T-helper 9 cell (primary cell): ENCODE measurements at places on chromosomes 16 and 17.

GRCh38 chr16:65323655-65324237, 201.9 kb upstream of the CDH11 start:
- DNase-seq, result no peak

GRCh38 chr16:86757704-86758040, 179.3 kb downstream of the FOXL1 start:
- DNase-seq, result no peak

- no peak for DNase-seq
Measured at GRCh38 chr17:67289181-67289876, 44.3 kb upstream of the HELZ start.

DNA sequence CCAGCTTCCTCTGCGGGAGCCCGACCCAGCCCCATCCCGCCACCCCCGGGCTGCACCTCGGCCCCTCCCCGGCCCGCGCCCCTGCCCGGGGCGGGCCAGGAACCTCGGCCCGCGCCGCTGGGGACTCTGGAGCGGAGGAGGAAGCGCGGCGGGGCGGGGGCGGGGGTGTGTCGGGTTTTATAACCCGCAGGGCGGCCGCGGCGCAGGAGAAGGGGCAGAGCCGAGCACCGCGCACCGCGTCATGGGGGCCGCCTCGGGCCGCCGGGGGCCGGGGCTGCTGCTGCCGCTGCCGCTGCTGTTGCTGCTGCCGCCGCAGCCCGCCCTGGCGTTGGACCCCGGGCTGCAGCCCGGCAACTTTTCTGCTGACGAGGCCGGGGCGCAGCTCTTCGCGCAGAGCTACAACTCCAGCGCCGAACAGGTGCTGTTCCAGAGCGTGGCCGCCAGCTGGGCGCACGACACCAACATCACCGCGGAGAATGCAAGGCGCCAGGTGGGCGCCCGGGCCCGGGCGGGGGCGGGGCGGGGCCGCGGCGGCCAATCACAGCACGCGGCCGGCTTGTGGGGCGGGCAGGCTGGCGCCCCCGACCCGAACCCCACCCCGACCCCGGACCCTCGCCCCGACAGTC, at the start of gene ACE:
Gene ACE (plus strand): TSS at position 208 of the 626 bp plus-strand sequence. CDS start 34 bp downstream, at position 242.
- peak; percentile 37 for DNase-seq

DNA sequence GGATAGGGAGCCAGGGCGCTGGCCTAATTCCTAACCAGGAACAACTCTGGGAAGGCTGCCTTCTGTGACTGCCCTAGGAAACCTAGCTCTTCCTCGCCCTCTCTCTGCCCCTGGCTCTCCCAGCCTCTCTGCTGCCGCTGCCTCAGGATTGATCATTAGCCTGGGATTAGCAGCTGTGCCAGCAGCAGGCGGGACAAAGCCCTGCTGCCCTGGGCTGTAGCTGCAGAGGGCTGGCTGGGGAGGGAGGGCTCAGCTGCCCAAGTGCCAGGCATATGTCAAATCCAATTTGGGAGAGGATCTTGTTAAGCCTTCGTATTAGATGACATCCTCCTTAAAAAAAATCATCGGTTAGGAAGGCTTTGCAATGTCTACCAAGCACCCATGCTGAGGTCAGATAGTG, 144.8 kb upstream of the CCL2 start:
- DNase-seq, result no peak

DNA sequence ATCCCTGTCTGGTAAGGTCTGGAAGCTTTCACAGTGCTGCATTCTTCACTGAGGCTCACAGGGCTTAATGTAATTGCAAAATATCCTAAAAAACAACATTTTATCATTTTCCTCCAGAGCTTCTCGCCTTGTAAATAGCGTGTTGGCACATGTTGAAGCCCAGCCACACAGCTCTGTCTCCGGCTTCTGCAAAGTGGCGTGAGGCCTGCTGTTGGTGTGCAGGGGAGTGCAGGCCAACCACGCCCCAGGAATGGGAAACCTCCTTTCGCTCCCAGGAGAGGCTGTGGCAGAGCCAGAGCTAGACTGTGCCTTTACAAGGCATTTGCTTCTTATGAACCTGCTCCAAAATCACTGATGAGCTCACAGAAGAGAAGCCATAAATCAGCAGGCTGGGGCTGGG, 248.2 kb upstream of the MAF start:
- DNase-seq, result no peak

DNA sequence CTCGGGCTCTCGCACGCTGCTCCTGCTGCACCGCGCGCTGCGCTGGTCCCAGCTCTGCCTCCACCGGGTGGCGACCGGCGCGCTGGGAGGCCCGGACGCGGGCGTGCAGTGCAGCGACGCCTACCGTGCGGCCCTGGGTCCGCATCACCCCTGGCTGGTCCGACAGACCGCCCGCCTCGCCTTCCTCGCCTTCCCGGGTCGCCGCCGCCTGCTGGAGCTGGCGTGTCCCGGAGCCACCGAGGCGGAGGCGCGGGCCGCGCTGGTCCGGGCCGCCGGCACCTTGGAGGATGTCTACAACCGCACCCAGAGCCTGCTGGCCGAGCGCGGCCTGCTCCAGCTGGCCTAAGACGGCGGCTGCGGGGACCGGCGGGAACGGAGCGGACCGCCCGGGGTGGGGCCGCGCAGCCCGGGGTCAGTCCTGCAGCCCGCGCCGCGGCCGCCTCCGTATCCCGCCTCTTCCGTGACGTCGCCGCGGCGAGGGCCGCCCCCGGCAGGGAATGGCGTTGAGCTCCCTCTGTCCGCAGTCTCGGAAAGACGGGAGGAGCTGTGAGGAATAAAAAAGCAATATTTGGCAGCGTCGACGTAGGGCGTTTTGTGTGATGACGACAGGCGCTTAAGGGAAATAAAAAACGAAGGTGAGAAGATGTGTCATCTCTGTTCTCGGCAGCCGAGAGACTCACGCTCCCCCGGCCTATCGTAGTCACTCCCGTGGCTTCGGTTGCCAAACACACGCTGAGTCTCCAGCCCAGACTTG, 1.4 kb downstream of the GLTPD2 start:
- DNase-seq, result peak; percentile 68

GRCh38 chr16:3192476-3193019, 4.5 kb downstream of the OR1F1 start:
- DNase-seq, result no peak

- DNase-seq, result no peak
Measured at GRCh38 chr17:72033334-72033733, 87.5 kb upstream of the SOX9 start.

DNA sequence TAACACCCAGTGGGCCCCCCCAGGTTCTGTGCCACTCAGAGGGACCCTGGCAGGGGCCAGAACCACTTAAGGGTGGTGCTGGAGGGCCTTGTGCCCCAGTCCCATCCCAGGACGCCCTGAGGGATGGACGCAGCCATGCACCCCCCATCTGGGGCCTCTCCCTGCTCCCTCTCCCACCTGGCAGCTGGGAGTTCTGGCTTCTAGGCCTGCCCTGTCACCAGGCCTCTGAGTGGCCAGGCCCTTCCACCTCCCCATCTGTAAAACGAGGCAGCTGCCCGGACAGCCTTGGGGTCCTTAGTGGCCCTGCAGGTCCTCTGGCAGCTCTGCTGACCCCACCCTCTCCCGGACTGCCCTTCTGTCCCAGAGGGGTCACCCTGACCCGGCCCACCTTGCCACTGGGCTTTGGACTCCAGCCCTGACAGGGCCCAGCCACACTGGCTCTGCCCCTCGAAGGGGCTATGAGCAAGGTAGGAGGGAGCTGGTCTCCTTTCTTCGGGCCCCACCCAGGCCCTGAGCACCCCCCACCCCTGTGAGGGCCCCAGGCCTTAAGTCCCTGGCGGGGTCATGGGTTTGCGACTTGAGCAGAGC, 12.3 kb downstream of the PAM16 start:
- no peak for DNase-seq

GRCh38 chr16:10552998-10553491, 27.4 kb downstream of the EMP2 start:
- peak; percentile 3 for DNase-seq

DNA sequence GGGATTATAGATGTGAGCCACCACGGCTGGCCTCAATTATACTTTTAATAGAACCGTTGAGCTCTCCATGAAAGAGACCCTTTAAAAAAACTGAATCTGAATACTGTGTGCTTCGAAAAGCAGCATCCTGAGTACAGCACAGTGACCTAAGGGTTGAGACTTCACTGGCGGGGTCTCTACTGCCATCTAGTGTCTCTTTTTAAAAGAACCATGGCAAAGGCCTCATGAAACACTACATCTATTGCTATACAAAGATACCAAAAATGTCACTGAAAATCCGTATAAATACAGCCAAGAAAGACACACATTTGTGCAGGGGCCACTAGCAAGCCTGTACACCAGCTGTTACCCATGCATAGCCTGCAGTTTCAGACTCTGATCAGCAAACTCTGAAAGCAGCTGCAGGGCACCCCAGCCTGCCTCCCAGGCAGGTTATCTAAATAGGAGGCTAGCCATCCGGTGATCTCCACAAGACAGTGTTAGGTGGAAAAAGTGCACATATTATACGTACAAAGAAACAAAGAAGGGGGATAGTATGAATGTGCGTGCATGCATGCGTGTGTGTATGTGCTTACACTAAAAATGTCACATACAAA, 35.3 kb downstream of the NPLOC4 start:
- peak; percentile 10 for DNase-seq

- DNase-seq, result no peak
Measured at GRCh38 chr17:75459246-75459589, 2.8 kb downstream of the TMEM94 start.

DNA sequence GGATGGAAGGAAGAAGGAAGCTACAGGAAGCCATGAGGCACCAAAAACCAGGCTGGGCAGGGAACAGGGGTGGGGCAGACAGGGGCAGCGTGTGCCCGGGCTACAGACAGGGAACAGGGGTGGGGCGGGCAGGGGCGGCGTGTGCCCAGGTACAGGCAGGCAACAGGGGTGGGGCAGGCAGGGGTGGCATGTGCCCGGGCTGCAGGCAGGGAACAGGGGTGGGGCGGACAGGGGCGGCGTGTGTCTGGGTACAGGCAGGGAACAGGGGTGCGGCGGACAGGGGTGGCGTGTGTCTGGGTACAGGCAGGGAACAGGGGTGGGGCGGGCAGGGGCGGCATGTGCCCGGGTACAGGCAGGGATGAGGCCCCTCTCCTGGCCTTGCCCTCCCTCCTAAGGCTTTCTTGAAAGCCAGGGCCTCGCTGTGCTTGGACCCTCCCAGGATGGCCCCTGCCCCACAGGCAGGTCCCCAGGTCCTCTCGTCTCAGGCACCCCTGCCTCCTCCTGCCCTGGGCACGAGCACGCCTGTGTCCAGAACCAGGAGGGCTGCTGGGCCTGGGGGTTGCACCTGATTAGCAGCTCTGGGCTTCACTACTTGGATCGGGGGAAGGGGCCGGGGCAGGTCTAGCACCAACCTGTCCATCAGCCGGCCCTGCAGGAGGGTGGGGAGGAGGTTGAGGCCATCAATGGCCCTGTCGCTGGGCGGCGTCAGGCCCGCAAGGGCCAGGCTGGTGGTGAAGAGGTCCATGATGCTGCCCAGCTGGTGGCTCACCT, 14.5 kb upstream of the APRT start:
- DNase-seq, result no peak

DNA sequence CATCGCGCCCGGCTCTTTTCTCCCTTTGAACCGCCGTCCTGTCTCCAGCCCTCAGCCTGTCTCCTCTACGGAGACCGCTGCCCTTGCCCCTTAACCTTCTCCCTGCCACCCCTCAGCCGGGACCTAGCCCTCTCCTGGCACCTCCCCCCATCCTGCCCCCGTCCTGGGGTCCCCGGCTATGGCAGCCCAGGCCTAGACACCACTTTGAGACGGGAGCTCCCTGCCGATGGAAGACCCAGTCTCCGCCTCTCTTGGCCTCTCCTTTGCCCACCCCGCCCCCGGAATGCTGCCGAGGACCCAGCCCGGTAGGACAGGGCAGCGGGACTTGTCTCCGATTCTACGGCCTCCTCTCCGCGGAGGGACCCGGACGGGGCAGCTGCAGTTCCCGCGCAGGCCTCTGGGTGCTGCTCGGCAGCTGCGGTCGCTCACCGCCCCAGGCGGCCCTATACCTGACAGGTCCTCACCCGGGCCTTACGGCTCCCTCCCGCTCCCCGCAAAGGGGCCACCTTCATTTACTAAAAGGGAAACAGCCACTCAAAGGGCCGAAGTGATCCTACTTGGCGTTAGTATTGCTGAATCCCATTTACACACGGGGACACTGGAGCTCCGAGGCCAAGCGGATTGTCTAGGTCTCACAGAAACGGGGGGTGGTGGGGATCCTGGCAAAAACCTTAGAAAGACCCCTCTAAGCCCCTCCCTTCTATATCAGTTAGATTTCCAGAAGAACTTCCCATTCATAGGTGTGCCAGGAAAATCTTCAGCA, 32.6 kb upstream of the TAC4 start:
- DNase-seq, result peak; percentile 62

DNA sequence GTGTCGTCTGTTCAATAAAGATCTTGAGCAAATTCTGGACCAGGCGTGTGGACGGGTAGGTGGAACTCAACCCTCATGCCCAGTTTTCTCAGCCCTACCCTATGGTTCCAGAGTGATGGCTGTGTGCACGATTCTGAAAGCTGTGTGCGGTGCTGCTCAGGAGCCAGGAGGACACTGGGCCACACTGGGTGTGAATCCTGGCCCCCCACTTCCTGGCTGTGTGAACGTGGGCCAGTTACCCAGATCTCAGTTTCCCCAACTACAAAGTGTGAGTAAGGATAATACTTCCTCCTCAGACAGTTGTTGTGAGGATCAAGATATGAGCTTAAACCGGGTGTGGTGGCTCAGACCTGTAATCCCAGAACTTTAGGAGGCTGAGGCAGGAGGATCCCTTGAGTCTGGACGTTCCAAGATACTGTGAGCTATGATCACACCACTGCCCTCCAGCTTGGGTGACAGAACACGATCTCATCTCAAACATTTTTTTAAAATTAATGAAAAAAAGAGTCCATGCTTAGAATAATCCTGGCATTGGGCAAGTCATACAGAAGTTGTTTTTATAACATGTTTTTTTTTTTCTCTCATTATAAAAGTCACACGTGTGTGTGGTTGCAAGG, 14.7 kb upstream of the MPRIP start:
- no peak for DNase-seq
